H1 (cell line): ENCODE measurements at places on chromosomes 3 and 15. TPM values are rescaled to one million over a fixed set of nuclear protein-coding genes. Genes with fewer than 3 reads are reported as not detected.

GRCh38 chr3:4994823-4995499 lies 15.7 kb downstream of the BHLHE40 start:
- DNase-seq: no peak

- DNase-seq: no peak
Measured at GRCh38 chr3:47410801-47411646, 30.2 kb downstream of the PTPN23 start.

Gene GPR149
- not detected in 2 replicates for polyA plus RNA-seq

- DNase-seq: no peak
Measured at GRCh38 chr15:25596644-25597562, 158.1 kb upstream of the UBE3A start.
